ENCODE measurements at places on chromosomes 5 and 9.
A peak's percentile ranks its signal among the peaks of the same experiment; 100 is the strongest.

- DNase-seq: peak; percentile 95
Observed at GRCh38 chr5:79771387-79771786, 81.8 kb downstream of the CMYA5 start.

DNA sequence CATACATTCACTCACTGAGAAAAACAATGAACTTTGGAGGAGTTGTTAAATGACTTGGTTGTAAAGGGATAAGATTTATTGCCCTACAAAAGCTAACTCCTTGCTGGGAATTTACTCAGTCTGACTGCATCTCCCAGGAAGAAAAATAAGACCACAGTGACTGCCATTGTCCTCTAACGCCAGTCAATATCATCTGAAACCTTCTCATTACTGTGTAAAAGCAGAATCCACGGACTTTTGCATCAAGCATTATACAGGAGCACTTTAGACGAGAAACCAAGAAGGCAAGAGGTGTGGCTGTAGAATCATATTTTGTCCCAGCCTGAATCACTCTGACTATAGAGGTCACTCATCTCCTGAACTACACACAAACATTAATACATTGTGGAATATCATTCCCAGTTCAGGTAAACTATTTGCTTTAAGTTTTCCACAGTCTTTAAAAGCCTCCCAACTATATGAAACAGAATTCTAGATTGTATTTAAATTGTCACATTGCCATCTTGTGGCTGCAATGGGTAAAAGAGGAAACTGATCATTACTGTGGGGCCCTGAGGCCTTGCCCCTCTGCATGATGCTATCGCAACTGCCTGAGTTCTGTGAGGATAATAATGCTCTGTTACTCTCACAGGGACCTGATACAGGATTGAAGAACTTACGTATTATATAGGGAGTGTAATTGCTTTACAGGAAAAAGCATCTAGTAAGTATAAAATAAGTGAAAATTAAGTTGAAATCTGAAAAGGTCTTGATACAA lies 142.9 kb downstream of the SLCO4C1 start:
- DNase-seq: no peak

DNA sequence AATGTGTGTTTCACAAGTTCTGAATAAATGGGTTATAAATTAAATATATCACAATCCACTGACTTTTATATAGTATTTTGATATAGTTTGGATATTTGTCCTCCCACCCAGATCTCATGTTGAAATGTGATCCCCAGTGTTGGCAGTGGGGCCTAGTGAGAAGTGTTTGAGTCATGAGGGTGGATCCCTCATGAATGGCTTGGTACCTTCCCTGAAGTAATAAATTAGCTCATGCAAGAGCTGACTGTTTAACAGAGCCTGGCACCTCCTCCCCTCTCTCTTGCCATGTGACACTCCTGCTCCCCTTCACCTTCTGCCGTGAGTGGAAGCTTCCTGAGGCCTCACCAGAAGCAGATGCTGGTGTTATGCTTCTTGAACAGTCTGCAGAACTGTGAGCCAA lies 127.9 kb upstream of the PALM2AKAP2 start:
- DNase-seq: no peak

DNA sequence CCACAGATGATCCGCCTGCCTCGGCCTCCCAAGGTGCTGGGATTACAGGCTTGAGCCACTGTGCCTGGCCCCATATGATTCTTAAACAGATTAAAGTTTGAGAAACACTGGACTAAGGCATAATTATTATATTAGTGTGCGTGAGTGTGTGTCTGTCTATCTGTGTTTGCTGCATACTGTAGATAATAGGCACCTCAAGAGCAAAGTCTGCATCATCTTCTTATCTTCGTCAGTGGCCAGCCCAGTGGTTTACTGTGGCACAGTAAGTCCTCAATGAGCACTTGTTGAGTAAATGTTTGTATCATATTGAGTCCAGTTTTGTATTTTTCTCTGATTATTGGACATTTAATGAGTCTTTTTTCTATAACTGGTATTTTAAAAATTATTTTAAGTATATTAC lies 81.7 kb downstream of the ITGA1 start:
- no peak for DNase-seq

DNA sequence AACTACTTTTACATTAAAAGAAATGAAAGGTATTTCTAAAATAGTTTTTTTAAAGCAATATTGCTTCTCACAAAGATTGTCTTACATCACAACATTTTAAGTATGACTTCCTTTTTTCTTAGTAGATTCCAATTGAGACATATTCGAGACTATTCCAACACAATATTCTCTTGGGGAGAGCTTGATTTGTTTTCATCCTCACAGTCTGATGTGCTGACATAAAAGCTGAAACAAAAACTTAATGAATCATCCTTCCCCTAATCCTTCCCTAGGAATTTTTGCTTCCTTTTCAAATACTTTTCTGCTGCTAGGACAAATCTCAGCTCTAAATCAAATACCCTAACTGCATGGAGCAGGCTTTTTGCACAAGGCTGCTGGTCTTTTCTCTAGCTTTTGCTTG lies 245.8 kb upstream of the MAP3K1 start:
- DNase-seq: peak; percentile 12

GRCh38 chr9:70557661-70558369 lies 143.4 kb upstream of the KLF9 start:
- DNase-seq: no peak

GRCh38 chr5:16437977-16438376 lies 27.6 kb downstream of the ZNF622 start:
- no peak for DNase-seq

DNA sequence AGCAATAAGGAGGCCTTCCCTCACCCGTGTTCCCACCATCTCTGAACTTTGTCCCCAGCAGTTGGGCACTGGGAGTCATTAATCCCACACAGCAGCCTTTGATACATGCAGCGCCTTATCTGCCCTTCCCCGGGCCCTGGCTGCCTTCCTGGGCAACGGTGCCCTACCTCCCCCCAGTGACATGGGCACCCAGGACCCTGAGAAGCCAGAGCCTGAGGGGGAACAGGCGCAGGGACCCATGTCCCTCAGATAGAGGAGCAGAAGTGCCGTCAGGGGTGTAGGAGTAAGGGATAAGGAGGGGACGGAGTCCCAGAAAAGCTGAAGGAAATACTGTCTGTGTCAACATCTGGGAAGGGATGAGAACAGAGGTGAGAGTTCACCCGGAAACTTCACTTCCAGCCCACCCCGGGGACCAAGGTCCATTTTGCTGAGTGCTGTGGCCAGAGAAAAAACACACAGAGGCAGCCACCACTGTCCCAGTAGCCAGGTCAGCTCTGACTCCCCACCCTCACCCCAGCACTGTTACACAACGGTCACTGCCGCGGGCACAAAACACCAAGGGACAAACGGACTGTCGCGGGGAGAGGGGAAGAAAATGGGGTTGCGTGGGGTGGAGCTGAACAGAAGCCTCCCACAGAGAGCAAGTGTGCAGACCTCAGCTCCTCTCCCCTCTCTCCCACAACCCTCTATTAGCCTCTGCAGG lies 3.8 kb downstream of the PCDH1 start:
- DNase-seq: no peak

GRCh38 chr5:124280079-124280478 lies 466.4 kb downstream of the ZNF608 start:
- no peak for DNase-seq

DNA sequence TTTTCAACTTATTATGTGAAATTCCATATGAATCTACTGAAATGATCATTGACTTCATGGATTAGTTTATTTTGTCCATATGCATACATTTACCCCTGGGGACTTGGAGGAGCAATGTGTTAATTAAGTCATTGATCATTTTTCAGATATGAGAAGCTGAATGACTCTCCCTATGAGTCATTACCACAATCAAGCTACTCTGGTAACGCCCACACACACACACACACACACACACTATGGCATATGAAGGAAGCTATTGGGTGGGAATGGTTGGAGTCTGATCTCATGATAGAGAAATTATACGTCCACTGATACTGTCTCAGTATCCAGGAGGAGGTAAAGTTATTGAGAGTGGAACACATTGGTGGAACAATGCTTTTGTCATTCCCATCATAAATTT lies 528.9 kb downstream of the AGTPBP1 start:
- DNase-seq: peak; percentile 50

DNA sequence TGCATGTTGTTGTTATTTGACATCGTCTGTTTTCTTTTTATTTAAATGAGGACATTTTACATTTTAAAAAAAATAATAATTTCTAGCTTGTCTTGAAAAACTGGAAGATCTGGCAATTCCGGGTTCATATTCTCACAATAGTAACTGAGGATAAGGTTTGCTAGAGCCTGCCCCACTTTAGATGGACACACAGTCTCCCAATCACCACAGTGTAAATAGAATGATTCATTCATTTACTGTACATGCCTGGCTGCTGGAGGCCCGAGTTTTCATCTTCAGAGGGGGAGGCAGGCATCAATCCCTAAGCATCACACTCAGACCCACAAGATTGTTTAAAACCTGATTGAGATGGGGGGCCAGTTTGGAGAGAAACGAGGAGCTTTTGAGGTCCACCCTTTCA lies 2039.7 kb upstream of the WWC1 start:
- DNase-seq: no peak

DNA sequence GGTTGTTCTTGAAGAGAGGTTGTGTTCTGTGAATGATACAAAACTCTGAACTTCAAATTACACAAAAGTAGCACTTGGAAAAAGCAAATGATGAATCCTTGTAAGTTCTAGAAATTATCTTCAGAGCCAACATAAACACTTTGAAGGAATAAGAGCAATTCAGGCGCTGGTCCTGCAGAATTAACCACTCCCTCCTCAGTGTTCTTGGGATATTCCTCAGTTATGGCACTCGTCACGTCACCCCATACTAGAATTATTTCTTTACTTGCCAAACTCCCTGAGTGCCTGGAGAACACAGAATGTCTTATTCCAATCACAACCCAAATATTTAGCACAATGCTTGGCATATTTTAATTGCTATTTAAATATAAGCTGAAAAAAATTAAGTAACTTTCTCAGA lies 126.3 kb downstream of the EFNA5 start:
- DNase-seq: no peak

DNA sequence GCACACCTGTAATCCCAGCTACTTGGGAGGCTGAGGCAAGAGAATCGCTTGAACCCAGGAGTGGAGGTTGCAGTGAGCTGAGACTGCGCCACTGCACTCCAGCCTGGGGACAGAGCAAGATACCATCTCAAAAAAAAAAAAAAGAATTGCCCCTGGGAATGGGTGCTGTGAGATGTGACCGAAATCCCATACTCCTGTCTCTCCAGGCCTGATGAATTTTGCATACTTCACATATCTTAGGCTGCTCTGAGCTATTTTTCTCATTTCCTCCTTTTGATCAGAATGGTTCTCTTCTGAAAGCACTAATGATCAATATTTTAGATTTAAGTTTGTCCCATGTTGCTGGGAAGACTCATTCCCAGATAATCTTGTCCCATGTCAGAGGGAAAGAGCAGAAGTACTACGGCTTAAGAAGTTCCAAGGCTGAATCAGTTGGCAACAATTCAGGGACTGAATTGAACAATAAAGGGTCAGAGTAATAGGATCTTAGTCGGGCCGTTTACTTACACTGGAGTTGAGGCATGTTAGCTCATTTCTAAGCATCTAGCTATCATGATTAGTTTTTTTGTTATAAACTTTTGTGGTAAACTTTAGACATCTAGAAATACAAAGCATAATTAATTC lies 44.2 kb upstream of the TENT2 start:
- no peak for DNase-seq

DNA sequence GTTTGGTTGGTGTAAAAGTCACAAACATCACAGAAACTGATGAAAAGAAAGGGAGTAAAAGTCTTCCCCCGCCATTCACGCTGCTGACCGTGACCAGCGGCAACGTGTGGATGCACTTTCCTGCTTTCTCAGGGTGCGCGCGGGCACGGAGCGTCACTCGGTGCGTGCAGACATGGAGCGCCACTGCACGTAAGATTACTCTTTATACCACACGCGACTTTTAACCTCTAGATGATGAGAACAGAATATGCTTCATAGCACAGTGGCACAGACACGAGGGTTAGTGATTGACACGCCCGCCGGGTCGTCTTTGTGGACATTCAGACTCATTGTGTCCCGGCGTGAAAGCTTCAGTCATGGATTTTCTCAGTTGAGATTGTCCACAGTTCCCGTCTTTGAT lies 15.7 kb downstream of the CEP72 start:
- DNase-seq: no peak

GRCh38 chr9:108376140-108376539 lies 479.6 kb downstream of the ACTL7B start:
- no peak for DNase-seq

GRCh38 chr5:116455061-116455460 lies 119.6 kb downstream of the SEMA6A start:
- no peak for DNase-seq

GRCh38 chr5:99068944-99069650 lies 140.3 kb upstream of the CHD1 start:
- DNase-seq: no peak

DNA sequence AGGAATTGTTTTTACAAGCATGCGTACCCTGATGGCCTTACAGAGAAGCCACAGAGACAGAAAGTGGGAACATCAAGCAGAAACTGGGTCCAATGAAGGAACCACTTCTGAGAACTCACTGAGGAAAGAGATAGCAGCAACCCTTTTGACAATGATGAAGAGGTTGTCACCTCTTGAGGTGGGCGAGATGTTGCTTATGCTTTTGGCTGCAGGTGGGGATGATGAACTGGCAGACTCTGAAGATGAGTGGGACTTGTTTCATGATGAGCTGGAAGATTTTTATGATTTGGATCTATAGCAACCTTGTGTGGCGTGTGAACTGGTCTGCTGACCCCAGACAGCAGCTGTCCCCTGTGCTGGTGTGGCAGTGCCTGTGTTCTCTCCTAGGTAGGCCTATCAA lies 50.9 kb downstream of the ZNF510 start:
- no peak for DNase-seq

DNA sequence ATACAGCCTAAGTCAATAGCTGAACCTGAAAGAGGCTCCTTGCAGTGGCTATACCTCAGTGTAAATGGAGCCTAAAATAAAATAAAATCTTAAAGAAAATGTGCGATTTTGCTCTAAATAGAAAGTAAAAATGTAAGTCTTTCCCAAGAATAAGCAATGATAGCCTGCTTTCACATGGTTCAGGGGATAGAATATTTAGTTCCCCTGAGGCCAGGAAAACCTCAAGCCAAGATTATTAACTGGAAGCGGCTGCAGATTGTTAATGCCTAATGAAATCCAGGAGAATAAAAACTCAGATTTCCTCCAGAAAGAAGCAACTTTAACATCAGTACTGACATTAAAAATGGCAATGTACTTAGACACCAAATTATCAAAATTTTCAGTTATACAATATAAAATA lies 463.7 kb downstream of the CYLC2 start:
- DNase-seq: no peak

DNA sequence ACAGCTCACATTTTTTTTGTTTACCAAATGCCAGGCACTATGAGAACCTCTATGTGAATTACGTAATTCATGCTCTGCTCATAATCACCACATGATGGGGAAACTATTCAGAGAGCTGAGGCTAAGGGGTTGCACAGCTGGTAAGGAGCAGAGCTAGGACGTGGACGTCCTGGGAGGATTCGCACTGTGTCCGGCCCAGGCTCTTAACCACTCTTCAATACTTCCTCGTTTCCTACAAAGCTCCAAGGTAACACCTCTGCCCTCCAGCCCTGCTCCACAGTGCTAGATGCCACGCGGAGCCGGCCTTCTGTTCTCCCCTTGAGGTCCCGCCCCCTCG lies 8.7 kb downstream of the PHF19 start:
- peak; percentile 53 for DNase-seq

- DNase-seq: no peak
Observed at GRCh38 chr5:93649234-93649900, 66.3 kb downstream of the NR2F1 start.
